D341Med (cell line): ENCODE measurements at places on chromosomes 6 and 20.

DNA sequence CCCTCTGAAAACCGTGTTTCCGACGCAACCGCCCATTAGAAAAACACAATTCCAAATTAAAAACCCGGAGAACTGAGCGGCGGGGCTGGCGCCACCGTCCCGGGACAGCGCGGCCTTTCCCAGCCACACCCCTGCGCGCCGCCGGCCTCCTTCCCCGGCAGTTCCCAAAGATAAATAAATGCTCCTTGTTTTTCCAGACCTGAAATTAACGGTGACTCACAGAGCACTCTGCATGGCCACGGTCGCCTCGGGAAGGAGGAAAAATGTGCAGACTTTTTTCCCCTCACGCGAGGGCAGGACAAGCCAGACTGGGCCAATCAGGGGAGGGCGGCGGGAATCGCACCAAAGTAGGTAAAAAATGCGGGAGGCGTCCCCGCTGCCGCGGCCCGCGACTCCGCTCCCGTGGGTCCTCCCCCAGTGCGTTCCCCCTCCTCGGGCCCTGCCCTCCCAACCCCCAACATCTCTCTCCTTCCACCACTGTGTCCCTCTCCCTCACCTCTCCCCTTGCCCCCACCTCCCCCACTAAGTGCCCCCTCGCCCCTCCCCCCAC is 828 bp upstream of the DSTN start:
- DNase-seq = peak; percentile 80

GRCh38 chr6:160931378-160932310 is 59.9 kb upstream of the MAP3K4 start:
- DNase-seq = no peak

DNA sequence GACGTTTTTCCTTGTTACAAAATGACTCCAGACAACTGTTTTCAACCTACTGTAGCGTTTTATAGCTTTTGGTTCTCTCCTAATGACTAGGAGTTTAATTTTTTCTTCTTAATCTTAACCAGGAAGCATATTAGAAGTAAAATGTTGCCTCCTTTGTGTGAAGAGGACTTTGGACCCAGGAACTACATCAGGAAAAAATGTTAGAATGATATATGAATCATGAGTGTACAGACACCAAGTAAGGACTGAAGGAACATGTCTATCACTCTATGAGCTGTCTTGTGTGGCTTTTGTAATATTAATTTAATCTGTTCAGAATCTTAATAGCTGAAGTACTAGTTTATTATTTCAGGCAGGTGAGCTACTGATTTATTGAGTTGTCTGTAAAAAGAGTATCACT is 71.0 kb upstream of the MARCKS start:
- DNase-seq = no peak

DNA sequence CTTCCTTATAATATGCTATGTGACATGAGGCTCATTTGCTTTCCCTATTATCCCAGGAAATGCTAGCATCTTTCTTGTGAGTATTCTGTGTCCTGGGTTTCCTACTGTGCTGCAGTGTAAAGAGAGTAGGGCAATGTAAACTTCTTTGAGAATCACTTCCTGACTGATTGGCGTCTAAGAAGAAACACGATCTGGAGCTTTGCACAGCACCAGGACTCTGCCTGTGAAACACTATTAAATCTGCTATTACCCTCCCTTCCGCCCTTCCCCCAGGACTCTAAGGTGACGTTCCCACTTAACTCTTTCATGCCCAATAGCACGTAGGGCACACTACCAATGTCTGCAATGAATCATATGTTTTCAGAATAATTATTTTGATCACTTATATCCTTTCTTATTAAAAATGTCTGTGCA is 607.3 kb upstream of the CITED2 start:
- DNase-seq = no peak

GRCh38 chr6:104325341-104326172 is 534.2 kb downstream of the HACE1 start:
- peak; percentile 55 for DNase-seq

- no peak for DNase-seq
Observed at GRCh38 chr6:17724341-17724740, 17.6 kb upstream of the NUP153 start.

DNA sequence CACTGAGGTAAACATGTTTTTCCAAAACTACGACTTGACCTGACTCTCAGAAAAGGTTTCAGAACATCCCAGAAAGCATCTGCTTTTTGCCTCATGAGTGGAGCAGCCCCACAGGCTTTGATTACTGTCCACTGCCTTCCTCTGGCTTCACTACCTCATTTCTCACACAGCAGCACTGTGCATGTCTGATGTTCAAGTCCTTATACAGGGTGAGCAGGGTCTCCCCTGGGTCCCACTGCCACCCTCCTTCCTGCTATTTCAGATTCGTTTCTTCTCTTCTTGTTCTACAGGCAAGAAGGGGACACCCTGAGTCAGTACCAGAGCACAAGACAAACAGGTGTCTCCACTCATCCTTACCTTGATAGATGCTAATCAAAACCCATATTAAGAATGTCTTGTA is 64.7 kb upstream of the NFATC2 start:
- DNase-seq = no peak

GRCh38 chr6:89068695-89069094 is 11.9 kb upstream of the PNRC1 start:
- no peak for DNase-seq

DNA sequence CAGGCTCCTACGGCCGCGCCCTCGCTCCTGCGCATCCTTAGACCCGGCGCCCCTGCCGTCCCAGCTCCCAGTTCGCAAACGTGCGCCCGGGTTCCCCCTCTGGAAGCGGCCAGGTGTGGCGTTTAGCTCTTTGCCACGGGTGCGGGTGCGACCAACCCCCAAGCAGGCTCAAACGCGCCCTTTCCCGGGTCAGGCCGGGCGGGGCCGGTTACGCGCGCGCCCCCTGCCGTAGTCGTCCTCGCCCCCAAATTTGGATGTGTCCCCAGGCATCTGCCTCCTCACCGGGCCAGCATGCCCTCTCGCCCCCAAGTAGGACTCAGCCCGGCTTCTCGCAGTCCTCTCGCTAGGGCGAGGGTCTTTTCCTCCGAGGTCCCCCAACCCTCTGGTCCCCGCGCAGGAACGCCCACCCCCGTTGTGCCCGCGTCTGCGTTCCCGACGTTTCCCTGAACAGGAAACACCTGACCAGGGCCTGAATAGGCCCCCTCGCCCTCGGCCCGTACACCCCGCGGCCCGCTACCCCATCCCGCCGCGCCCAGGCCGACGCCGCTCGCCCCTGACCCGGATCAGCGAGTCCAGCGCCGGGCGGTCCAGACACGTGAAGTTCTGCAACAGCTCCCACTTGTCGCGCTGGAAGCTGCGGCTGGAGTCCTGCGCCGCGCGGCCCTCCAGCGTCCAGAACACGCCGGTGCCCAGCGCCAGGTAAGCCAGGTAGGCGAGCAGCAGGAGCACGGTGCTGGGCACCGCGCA is 520 bp downstream of the KCNK17 start:
- DNase-seq = peak; percentile 41

DNA sequence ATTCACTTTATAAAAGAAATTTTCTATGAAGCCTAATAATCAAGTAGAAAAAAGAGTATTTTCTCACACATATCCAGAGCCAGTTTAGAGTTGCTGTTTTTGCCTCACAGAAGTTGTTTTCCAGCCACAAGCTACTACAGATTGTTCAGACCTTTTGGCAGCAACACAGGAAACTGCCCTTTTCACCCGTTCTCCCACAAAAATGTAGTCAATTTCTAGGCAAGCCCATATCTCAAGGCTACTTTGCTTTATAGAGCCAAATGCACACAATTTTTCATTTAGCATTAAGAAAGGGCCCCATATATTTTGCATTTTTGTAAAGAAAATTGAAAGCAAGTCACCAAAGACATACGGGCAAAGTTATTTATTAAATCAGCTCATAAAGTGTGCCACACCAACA is 49.5 kb downstream of the EPB41L2 start:
- no peak for DNase-seq

- no peak for DNase-seq
Observed at GRCh38 chr6:6858533-6858982, 249.2 kb upstream of the RREB1 start.

DNA sequence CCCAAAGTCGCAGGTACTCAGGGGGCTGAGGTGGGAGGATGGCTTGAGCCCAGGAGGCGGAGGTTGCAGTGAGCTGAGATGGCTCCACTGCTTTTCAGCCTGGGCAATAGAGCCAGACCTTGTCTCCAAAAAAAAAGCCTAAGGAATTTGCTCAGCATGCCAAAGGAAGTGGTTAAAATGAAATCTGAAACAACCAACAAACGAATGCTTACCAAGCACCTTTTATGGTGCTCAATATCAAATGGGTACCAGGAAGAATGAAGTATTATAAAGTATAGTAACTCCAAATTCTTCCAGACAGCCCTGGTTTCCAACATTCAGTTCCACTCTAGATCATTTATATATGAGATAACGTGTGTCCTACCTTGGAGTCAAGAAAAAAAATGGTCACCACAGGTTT is 14.0 kb downstream of the GMDS start:
- DNase-seq = no peak

DNA sequence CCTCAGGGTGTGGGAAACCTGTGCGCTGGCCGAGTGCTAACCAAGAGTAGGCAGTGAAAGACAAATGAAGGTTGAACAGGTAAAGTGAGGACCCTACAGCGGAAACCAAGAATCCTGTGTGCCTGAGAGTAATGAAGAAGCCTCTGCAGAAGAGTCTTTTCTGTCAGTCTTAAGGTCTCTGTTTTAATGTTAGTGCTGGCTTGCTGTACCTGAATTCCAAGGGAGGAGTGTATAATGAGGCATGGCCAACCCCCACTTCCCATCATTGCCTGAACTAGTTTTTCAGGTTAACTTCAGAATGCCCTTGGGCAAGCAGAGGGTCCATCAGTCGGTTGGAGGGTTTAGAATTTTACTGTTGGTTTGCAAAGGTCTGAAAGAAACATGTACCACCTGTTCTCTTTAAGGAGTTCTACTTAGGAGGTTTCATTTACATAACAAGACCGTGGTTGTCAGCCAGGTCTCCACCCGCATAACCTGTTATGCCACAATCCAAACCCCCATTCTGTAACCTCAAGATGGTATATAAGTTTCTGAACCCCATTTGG is 589 bp upstream of the PDCD2 start:
- no peak for DNase-seq

- DNase-seq = no peak
Observed at GRCh38 chr6:138008791-138009190, 98.4 kb downstream of the PERP start.

- DNase-seq = no peak
Observed at GRCh38 chr6:74976026-74976425, 229.8 kb downstream of the COL12A1 start.

DNA sequence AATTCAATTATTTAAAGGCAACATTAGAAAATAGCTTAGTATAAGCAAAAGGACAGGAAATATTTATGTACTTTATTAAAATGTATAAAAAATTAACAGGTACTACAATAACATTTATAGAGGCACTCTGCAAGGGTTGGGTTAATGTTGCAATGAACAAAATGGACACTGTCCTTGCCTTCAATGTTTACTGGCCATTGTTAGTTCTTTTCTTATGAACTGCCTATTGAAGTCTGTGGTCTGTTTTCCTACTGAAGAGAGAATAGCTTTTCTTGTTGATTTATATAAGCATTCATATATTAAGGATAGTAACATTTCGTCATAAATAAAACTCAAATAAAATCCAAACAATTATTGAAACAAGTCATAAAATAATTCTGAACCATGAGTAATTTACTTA is 135.3 kb upstream of the BEND6 start:
- no peak for DNase-seq

DNA sequence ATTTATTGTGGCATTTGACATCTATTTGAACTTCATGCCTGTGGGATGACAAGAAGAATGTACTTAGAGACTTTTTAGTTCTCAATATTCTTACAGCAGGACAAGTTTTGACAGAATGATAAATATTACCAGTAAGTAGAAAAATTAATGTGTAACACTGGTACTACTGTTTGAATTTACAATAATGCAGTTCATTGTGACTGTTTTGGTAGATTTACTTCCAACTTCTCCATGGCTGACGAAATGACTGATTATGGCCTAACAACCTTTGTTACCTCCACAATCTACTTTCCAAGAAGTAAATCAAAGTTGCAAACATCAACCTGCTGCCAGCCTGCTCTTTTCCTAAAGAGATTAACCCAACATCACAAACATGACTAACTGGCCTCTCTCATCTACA is 38.5 kb downstream of the PAK5 start:
- DNase-seq = no peak

- DNase-seq = no peak
Observed at GRCh38 chr6:160055378-160055777, 66.2 kb upstream of the SLC22A1 start.

GRCh38 chr6:27864906-27865849 is 47.0 kb downstream of the OR2B2 start:
- no peak for DNase-seq

GRCh38 chr20:50369225-50370035 is 140.8 kb upstream of the PTPN1 start:
- no peak for DNase-seq

DNA sequence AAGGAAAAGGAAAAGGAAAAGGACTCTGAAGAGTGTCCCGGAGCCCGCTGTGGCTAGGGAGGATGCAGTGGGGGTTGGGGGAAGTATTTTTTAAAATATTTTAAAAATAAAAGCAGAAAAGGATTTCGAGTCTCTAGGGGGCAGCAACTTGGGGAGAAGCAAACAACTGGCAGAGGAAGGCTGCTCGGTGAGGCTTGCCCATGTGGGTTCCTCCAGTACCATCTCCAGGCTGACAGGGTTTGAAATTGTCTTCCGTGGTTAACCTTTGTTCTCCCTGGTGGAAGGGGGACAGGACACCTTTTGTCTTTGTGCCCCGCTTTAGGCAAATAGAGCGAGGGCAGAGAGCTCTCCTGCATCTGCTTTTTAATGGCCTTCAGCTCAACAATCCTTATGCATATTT is 60.4 kb upstream of the SNX9 start:
- no peak for DNase-seq

GRCh38 chr6:83708546-83708969 is 343 bp downstream of the SNAP91 start:
- peak; percentile 86 for DNase-seq

DNA sequence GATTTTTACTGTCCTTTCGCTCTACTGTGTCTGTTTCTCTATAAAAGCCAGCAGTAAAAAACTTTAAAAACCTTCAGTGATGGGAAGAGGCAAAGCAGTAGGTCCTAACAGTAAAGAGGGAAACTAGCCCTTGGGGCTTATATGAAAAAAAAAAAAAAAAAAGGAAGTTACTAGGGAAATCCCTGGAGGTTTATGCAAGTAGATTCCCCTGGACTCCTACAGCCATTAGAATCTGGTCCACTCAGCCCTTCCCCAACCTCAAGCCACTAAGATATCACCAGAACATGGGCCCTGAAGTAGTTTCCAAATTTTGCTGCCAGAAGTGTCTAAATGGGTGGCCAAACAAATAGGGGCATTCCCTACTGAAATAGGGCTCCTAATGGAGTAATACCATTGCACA is 70.5 kb upstream of the HINT3 start:
- DNase-seq = no peak
